ENCODE measurements at places on chromosomes 4 and X. TPM values are rescaled to one million over a fixed set of nuclear protein-coding genes. Genes with fewer than 3 reads are reported as not detected.

HS6ST2 gene
- not detected for total RNA-seq

AMBN gene
- total RNA-seq: not detected

NLRP2B gene
- total RNA-seq: not detected

TAF7L gene
- not detected for total RNA-seq

FAM133A gene
- total RNA-seq: not detected

STBD1 gene
- not detected for total RNA-seq

GPC4 gene
- 0.51 TPM for total RNA-seq

DSPP gene
- total RNA-seq: not detected

TMSB15C gene
- total RNA-seq: 5.4 TPM

FSTL5 gene
- total RNA-seq: not detected

NUP62CL gene
- total RNA-seq: 3.2 TPM

F11 gene
- total RNA-seq: not detected

RASGEF1B gene
- total RNA-seq: 141 TPM

TLR10 gene
- total RNA-seq: 51.5 TPM

RFC1 gene
- total RNA-seq: 55.1 TPM
